Chondrocyte (in vitro differentiated cells): ENCODE measurements at places on chromosomes 6 and 20. TPM values are rescaled to one million over a fixed set of nuclear protein-coding genes. Genes with fewer than 3 reads are reported as not detected.

GRCh38 chr20:19986419-19986818 is 30.7 kb upstream of the NAA20 start:
- DNase-seq: no peak

- DNase-seq: no peak
Observed at GRCh38 chr6:108764580-108764950, 83.7 kb upstream of the ARMC2 start.

DNA sequence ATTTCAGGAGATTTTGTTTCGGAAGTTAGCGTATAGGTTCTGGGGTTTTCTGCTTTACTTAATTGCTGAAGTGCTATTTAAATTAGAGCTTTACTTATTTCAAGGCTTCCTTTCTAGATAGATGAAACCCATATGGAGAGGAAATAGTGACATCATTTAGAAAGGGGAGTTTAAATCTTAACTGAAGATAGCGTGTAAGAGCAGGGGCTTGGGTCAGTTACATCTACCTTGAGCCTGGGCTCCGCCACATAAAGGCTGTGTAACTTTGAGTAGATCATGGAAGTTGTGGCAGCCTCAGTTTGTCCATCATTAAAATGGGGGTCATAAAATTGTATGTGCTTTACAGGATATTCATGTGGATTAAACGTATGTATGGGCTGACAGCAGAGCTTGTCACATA is 4.7 kb downstream of the CDS2 start:
- DNase-seq: no peak

Gene KHDRBS2
- not detected in 3 replicates for total RNA-seq

GRCh38 chr6:148846778-148847761 is 100.2 kb downstream of the UST start:
- DNase-seq: no peak

GRCh38 chr6:140537834-140538705 is 1163.6 kb upstream of the CITED2 start:
- DNase-seq: no peak
